NCI-H510A (cell line): ENCODE measurements at places on chromosomes 13 and 19.

DNA sequence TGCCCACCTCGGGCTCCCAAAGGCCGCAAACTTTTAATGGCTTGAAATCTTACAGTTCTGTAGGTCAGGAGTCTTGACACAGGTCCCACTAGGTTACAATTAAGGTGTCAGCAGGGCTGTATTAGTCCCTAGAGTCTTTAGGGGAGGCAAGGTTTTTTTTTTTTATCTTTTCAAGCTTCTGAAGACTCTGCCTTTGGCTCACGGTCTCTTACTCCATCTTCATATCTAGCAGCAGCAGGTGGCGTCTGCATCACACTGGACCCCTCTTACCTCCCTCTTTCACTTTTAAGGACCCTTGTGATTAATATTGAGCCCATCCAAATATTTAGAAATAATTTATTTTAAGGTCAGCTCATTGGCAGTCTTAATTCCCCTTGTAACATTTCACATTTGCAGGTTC lies 11.6 kb downstream of the MIR17HG start:
- no peak for DNase-seq

GRCh38 chr19:58170860-58171259 lies 12.0 kb upstream of the ZNF274 start:
- DNase-seq: no peak

- no peak for DNase-seq
Observed at GRCh38 chr13:49636705-49637104, 8.4 kb downstream of the ARL11 start.

DNA sequence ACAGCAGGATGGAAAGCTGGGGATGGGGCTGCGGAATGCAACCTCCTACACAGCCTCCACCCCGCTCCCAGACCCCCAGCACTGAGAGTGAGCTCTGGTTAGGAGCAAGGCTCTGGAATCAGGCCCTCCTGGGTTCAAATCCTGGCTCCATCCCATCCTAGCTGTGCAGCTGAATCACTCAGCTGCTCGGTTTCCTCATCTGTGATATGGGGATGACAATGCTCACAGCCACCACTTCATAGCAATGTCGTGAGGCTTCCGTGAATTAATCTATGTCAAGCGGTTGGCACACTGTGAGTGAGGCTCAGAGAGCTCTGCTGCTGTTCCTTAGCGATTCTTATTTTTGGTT lies 538 bp downstream of the ACP7 start:
- DNase-seq: no peak

DNA sequence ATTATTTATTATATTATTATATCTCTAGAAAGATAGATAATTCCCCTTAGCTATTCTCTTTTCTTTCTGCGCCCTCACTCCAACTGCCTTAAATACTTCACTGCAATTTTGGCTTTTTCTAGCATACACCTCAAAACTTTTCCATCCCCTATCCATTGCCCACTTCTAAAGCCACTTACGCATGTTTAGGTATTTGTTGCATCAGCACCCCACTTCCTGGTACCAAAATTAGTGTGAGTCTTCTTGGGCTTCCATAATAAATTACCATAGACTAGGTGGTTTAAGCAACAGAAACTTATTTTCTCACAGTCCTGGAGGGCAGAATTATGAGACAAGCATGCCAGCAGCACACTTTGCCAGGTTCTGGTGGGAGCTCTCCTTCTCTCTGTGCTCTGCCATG lies 209.0 kb downstream of the FGF14 start:
- no peak for DNase-seq

DNA sequence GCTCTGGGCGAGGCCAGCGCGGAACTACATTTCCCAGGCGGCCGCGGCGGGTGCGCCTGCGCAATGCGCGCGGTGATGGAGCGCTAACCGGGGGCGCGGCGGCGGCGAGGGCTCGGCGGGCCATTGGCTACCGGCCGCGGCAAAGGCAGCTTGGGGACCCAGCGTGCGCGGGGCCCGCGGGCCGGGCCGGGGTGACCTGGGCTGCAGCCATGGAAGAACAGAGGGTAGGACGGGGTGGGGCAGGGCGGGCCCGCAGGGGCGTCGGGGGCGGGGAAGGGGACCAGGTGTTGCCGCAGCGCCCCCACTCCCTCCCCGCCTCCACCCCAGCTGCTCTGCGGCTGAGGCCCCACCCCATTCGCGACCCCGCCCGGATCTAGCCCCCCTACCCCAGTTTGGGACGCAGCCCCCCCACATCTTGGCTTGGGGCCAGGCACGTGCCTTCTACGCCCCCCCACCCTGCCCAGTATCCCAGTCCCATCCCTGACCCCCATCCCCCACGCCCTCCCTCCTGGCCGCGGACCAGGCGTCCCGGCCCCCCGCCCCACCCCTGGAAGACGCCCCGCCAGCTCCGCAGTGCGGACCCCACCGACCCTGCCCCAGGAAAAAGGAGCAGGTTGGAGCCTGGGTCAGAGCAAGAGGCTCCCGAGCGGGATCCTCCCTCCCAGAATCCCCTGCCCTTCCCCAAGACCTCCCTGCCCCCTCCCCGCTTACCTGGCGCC lies at the start of gene FSD1:
Gene FSD1 (plus strand): TSS at position 61 of the 719 bp plus-strand sequence. CDS start 149 bp downstream, at position 210.
- peak; percentile 65 for DNase-seq

- DNase-seq: no peak
Observed at GRCh38 chr13:98201984-98202383, 24.9 kb upstream of the RNF113B start.

GRCh38 chr13:99601535-99601934 lies 100.3 kb downstream of the TM9SF2 start:
- DNase-seq: no peak

DNA sequence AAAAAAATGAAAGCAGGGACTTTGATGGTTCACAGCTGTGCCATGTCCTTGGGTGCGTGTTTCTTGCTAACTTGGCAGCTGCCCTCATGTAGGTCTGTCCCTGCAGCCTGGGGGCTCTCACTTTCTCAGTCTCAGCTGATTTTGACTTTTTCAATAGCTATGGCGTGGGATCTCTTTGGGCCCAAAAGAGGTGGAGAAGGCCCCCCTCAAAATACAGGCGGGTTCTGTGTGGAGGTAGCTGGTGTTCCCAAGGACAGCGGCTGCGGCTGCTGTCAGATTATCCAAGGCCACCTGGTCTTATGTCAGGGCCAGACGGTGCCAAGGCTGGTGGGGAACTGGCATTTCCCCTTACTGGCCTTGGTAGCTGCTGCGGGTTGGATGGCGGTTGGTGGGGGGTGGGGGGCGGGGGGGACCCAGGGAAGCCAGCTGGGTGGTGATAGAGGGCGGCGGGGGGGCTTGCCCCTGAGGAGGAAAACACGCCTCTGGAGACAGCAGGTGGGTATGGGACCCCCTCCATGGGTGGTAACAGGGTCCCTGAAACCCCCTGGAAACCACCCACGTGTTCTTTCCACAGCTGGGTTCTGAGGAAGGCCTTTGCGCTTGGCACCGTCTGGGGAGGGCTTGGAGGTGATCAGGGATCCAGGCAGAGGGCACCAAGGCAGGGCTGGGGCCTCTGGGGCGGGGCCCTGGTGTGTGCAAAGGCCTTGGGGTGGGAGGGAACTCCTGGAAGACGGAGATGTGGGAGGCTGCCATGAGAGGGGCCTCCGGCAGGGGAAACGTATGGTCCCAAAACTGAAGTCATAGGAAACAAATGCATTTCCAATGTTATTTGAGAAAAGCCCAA lies 4.1 kb downstream of the TIMM13 start:
- no peak for DNase-seq

DNA sequence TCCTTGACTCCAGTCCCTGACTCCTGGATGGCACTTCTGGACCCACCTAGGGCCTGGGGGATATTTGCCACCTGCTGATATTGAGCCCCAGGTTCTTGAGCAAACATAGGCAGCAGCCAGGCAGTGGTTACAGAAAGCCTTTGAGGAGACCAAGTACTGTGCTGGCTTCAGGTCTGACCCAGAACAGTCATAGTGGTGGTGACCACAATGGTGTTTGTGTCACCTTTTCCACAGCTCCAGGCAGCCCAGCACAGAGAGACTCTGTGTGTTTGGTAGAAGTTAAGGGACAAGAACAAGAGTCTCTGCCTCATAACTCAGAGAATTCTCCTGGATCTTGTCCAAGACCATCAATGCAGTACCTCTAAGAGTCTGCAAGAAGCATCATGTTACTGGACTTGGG lies 14.6 kb upstream of the CLC start:
- no peak for DNase-seq

DNA sequence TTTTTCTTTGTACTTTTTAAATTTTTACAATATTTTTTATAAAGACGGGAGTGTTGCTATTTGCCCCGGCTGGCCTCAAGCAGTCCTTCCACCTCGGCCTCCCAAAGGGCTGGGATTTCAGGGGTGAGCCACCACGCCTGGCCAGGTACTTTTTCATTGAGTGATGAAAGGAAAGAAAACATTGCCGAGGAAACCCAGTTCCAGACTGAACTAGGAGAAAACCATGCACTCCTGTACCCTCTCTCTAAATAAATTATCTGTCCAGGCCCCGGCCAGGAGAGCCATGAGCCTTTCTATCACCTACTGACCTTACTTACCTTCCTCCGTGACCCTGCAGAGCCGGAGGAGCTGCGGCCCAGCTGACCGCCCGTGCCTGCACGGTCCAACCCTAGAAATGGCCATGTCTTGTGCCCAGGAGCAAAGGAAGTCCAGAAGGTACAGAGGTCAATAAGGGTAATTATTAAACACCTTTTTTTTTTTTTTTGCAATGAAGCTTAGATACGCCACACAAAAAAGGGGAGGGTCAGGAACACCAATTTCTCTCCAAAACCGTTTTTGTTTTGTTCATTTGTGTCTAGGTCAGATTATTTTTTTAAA lies at the start of gene SLC7A9:
Gene SLC7A9 (minus strand): TSS at position 399 of the 597 bp plus-strand sequence. CDS start 1,233 bp downstream, outside the sequence.
- no peak for DNase-seq

DNA sequence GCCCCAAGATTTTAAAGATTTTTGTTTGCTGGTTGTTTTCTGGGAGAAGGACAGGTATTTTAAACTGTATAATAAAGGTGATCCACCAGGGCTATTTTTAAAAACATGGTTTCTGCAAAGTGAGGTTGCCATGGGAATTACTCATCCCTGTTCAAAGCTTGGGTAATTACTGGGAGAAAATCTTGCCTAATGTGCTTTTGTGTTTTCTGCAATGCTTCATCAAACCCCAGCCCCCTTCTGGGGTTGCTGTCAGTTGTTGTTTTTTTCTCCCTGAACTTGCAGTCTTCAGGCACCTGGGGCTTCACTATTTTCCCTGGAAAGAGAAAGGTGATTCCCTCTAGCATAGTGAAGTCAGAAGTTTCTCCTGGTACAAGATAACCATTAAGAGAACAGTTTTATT lies 277.2 kb downstream of the NALCN start:
- DNase-seq: no peak

DNA sequence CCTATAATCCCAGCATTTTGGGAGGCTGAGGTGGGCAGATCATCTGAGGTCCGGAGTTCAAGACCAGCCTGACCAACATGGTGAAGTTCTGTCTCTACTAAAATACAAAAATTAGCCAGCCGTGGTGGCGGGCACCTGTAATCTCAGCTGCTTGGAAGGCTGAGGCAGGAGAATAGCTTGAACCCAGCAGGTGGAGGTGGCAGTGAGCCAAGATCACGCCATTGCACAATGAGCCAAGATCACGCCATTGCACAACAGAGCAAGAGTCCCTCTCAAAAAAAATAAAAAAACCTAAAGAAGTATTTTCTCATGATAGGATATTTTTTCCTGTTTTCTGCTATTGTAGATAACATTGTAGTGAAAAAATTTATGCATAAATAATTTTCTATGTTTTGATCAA lies 13.3 kb downstream of the IFT88 start:
- no peak for DNase-seq
